ENCODE measurements at places on chromosomes 2 and 18. TPM values are rescaled to one million over a fixed set of nuclear protein-coding genes. Genes with fewer than 3 reads are reported as not detected.

Gene SRD5A2
- not detected for total RNA-seq

Gene ANKRD44
- total RNA-seq, result 6.9 TPM

Gene AFF3
- total RNA-seq, result not detected

Gene EVA1A
- 25.4 TPM for total RNA-seq

Gene SERPINB12
- total RNA-seq, result not detected

Gene ACADL
- total RNA-seq, result not detected

Gene RNF152
- total RNA-seq, result 189 TPM

Gene IFT172
- total RNA-seq, result 10.5 TPM

Gene TNFAIP6
- not detected for total RNA-seq

Gene MPV17
- 43.1 TPM for total RNA-seq

Gene CASP10
- total RNA-seq, result 36.3 TPM

Gene C2orf80
- total RNA-seq, result not detected

Gene VWA3B
- not detected for total RNA-seq

Gene IL1R1
- total RNA-seq, result 49.8 TPM

Gene COL6A3
- total RNA-seq, result 35.2 TPM

Gene C2orf78
- not detected for total RNA-seq

Gene NEU2
- total RNA-seq, result not detected

Gene IL1RL2
- 0.22 TPM for total RNA-seq

Gene DPYSL5
- not detected for total RNA-seq

Gene MAL
- total RNA-seq, result not detected

Gene SERPINB4
- not detected for total RNA-seq

Gene MYL12A
- 1,572 TPM for total RNA-seq

Measured in dermis lymphatic vessel endothelial cell (primary cell).